Stimulated activated CD4-positive, alpha-beta T cell treated with anti-CD3 and anti-CD28 coated beads, TNF-alpha, amount 100 ng/mL, for 24 hours (primary cell): ENCODE measurements at places on chromosomes 7 and 10.

GRCh38 chr10:109698882-109699664 lies 224.2 kb downstream of the XPNPEP1 start:
- DNase-seq, result no peak

DNA sequence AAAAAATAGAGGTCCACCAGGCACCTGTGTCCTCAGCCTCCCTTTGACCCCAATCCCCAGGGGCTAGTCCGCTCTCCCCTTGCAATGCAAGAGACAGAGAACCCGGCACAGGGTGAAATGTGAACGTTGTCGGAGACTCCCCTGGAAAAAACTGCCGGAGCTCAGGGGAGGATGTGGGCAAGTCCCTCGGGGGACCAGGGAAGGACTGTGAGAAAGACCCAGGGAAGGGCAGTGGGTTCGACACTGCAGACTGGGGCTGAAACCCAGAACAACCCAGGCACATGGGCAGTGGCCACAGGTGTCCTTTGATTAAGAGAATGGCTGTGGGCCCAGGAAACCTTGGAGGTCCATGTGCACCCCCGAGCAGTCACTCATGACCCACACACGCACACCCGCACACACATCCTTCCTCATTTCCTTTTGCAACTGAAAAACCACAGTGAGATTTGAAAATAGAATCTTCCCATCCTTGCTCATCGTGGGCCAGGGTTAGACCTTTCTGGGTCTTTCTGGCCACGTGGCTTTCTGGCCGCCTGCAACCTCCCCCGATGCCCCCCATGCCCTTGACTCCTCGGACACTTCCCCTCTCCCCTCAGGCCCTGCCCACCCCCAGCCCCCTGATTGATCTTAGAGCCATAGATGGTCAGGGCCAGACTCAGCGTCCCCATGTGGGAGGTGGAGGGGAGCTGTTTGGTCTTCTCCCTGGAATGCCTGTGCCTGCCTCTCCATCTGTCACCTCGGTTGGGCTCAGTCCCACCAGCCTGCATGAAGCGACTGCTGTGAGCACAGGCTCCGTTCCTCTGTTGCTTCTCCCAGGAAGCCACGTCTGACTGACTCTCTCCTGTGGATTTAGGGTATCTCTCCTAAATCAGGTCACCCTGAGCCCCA lies 7.9 kb downstream of the LAT2 start:
- DNase-seq, result no peak

DNA sequence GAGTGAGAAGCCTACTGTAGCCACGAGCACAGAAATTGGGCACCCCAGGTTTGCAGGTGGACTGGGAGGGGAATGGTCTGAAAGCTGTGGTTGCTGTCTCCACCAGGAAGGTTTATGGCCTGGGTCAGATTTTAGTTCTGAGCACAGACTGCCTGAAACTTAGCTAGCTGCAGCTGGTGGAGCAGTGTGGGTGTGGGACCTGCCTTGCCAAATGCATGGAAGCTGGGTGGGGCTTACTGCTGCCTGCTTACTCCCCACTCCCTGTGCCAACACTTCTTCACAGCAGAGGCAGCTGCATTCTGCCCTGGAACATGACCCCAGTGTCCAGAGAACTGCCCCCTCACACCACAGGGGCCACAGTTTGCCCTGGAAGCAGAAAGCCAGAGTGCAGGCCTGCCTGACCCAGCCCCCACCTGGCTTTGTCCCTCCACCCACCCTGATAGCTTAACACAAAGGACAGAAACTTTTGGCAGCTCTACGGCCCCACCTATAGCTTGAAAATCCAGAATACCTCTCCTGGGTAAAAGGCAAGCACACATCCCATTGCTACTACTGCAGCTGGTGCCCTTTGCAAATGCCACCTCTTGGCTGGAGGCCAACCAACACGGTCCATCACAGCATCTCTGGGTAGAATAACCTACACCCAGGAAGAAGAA lies 281.6 kb downstream of the AGMO start:
- no peak for DNase-seq

DNA sequence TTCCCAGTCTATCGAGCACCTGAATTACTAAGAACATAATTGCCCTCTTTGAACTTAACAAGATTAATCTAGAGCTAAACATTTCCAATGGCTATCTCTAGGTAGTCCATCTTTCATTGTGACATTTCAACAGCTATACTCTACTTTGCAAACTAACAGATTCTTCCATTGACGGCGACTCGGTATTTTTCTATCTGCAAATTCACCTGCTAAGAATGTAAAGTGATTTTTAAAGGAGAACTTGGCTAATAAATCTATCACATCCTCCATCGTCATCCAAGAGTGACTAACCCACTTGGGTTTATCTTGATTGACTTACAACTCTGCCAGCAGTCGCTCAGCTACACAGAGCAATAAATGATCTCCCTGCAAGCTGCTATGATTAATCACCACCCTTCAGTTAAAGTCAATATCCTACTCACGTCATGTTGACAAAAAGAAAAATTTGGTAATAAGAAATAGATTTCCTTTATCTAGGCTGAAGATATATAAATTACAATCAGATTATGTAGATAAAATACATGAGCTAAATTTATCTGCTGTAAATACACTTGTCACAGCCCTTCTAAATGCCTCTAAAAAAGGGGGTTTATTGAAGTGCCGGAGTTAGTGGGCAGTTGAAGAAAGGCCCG lies 99.5 kb downstream of the SFMBT2 start:
- no peak for DNase-seq

DNA sequence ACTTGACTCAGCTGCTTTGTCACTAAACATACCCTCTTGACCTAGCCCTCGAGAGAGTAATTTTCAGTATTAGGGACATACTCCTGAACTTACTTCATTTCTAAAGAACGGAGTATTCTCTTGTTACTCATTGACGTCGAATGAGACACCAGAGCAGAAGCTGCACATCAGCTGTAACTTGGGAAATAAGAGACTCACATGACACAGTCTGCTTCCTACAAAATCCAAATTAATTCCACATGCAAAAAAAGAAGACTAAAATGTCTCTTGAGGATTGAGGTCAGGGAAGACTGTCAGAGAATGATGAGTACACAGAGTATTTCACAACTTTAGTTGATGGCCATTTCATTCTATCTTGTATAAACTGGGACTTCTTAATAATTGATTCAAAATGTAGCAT lies 114.7 kb upstream of the EGFR start:
- DNase-seq, result no peak

DNA sequence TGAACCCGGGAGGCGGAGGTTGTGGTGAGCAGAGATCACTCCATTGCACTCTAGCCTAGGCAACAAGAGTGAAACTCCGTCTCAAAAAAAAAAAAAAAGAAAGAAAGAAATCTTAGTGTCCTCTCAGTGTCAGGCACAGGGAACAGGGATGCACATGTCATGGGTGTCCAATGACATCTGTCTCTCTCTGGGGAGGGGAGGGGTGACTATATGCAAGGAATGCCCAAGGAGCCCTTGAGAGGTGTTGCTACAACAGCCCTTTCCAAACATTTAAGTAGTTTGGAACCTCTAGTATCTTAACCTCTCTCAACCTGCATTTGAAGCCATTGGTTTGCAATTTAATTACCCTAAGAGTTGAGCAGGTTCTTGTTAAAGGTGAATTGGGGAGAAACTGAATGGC lies 28.9 kb downstream of the PDLIM1 start:
- DNase-seq, result no peak

- no peak for DNase-seq
These were observed 45.3 kb upstream of the ZMIZ1 start for GRCh38 chr10:79023240-79024162.

- DNase-seq, result no peak
These were observed 89.2 kb upstream of the BMPER start for GRCh38 chr7:33816106-33816505.

DNA sequence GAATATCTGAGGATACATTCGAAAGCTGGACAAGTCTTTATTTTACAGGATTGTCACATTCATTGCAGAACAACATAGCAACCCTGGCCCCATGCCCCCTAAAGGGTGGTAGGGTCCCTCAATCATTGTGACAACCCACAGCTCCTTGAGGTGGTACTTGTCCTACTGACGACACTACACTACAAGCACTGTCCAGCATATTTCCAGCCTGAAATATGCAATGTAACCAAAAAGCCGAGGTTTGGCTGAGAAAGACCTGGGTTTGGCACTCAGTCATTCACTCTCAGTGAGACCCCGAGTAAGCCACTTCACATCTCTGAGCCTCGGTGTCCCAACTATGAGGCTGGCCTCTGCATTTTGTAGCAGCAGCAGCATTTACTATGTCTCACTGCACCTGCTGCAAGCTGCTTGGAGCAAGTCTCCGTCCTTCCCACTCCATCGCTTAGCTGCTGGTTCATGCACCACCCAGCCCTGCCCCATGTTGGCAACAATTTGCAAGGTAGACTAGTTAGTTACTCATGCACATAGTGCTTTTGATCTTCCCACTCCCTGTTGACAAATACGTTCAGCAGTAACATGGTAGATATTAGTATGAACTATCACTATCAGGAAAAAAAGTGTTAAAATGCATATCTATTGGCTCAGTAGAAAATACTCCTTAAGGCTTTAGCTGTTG lies 43.6 kb upstream of the TNPO3 start:
- DNase-seq, result no peak

DNA sequence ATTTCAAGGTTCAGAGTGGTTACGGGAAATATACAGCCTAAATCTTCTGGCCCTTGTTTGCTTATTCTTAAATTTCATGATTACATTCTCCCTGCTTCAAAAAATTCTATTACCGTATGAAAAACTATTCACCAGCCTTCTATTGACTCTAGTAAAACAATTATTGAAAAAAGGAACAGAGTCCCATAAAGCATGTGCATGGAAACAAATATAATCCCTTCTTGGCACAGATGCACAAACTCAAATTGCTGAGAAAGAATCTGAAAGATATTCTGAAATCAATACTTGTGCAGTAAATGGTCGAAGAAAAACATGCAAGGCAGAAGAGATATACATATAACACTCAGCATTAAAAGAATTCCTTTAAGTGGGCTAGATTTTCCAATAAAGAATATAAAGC lies 83.6 kb downstream of the LRRN3 start:
- no peak for DNase-seq

- no peak for DNase-seq
These were observed 130.1 kb downstream of the SH3PXD2A start for GRCh38 chr10:103725242-103725641.

GRCh38 chr10:3723766-3724165 lies 61.2 kb downstream of the KLF6 start:
- DNase-seq, result no peak

GRCh38 chr10:49109669-49110340 lies 5.5 kb downstream of the VSTM4 start:
- DNase-seq, result no peak

- DNase-seq, result no peak
These were observed 117.5 kb downstream of the NRF1 start for GRCh38 chr7:129728875-129729467.

GRCh38 chr10:69864321-69864720 lies 62.6 kb downstream of the COL13A1 start:
- DNase-seq, result no peak

- no peak for DNase-seq
These were observed 480.0 kb downstream of the GALNT17 start for GRCh38 chr7:71611986-71612385.

GRCh38 chr10:122164023-122164601 lies 107.0 kb upstream of the BTBD16 start:
- DNase-seq, result no peak

DNA sequence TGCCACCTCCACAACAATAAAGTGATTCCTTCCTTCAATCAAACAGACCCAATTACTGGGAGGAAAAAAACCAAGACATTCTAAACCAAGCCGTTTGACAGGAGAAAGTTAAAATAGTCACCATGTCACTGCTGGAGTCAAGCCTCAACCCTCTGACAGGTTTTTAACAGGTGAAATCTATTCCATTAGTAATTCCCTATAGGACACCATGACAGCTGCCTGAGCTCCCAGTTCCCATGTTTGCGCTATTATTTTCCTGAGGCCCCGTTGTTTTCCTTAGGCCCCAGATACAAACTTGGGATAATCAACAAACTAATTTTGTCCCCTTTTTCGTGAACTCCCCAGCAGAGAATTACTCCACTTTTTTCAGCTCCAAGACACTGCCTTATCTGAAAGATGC lies 113.9 kb downstream of the ARL5B start:
- DNase-seq, result no peak

- DNase-seq, result no peak
These were observed 3.4 kb upstream of the SMARCD3 start for GRCh38 chr7:151251689-151252560.

DNA sequence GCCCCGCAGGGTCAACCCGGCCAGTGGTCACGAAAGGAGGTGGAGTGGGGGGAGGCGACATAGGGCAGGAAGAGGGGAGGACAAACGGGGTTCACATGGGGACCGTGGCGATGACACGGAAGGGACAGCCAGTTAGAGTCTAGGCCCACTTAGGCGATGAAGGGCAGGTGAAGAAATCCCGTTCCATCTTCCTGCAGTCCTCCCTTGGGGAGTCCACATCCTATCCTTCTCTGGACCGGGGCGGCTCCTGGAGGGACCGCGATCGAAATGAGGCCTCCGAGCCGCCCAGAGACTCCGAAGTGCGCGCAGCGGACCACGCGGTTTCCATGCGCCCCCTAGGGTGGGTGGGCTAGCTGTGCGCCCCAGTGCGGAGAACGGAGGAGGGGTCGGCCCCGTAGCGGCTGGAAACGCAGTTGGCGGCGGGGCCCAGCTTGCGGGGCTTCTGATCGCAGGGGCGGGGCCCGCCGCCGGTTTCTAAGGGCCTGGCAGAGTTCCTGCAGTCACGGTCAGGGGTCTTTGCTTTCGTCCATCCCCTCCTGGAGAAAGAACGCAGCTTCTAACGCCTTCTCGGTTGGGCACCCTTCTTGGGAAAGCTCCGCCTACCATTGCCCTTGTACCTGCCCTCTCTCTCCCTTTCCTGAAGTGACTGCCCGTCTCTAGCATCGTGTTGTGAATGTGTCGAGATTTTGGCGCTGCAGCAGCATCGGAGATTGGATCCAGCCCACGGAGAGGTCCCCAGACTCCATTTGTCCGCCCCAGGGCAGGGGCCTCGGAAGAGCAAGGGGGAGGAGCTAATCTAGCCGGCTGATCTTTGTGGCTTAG lies 17.9 kb upstream of the TMEM225B start:
- DNase-seq, result peak; percentile 43

DNA sequence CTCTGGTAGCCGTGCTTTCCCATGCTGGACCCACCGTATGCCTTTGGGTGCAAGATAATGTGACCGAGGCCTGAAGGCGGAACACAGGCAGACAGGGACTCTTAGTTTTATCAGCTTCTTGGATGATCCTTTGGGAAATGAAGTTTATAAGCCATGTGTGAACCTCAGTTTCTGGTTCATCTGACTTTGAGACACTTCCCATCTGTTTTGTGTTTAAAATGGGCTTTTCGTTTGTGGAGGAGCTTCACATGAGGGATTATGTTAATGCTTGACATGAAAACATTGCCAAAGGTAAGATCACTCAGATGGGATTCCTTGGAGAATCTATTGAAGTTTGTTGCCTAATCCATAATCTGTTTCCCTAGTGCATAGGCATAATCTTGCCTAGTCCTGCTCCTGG lies 249.8 kb upstream of the LYZL1 start:
- DNase-seq, result no peak

DNA sequence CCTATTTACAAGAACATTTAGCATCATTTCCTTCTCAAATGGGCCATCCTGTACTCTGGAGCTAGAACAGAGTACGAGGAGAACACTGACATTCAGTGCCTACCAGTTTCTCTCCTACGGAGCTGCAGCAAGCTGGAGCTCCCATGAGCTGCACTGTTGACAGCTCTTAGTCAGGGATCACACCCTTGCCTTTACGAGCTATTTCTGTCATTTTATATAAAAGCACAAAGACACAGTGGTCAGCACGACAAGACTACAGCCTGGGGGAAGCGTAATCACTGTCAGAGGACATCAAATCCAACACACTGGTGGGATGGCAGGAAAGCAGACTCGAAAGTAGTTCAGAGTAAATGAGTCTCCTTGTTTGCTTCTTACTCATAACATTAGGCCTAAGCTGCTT lies 2.7 kb downstream of the CDCA7L start:
- no peak for DNase-seq

- no peak for DNase-seq
These were observed 623.9 kb downstream of the SORCS1 start for GRCh38 chr10:106540645-106541044.
